Islet precursor cell (in vitro differentiated cells): ENCODE measurements at places on chromosomes 12 and 14.

DNA sequence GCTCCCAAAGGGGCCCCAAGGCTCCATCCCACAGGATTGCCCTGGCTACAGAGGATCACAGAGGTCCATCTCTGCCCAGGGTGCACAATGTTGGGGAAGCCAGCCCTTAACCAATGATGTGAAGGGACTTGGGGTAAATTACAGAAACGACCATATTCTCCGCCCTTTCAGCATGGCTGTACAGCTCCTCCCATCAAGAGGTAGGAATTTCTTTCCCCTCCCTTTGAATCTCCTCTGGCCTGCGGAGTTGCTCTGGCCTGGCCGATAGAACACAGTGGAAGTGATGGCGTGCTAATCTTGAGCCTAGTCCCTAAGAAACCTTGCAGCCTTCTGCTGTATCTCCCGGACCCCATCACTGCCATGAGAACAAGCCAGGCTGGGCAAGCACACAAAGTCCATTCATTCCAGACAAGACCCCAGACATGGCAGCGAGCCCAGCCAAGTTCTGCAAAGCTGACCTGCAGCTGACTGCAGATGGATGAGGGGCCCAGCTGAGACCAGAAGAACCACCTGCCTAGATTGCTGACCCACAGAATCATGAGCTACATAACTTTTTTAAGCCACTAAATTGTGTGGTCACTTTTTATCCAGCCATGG lies 6.9 kb upstream of the IFI27 start:
- no peak for DNase-seq

- no peak for DNase-seq
These were observed 54.3 kb downstream of the TECPR2 start for GRCh38 chr14:102417001-102417431.

DNA sequence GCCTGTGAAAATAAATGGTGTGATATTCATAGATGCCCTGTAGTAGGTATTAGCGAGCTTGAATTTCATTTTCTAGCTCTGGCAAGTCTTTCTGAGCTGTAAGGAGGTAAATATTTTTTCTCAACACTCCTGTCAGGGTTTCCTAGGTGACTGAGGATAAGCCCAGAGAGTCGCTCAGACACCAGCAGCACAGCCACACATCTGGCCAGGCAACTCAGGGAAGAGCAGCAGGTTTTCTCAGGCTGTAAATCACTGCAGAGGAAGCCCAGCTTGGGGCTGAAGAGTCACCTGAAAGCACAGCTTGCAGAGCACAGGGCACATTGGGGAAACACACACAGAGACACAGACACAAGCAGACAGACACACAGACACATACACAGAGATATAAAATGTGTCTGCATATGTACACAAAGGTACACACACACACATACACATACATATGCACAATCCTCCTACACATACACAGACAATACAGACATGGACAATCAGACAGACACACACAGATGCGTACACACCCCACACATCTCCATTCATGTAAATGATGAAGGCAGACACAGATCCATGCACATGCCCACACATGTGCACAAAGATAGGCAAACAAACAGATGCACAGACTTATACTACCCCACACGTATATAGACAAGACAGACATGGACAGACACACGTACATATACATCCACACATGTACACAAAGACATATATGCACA lies 232.0 kb upstream of the TMTC1 start:
- peak; percentile 84 for DNase-seq

DNA sequence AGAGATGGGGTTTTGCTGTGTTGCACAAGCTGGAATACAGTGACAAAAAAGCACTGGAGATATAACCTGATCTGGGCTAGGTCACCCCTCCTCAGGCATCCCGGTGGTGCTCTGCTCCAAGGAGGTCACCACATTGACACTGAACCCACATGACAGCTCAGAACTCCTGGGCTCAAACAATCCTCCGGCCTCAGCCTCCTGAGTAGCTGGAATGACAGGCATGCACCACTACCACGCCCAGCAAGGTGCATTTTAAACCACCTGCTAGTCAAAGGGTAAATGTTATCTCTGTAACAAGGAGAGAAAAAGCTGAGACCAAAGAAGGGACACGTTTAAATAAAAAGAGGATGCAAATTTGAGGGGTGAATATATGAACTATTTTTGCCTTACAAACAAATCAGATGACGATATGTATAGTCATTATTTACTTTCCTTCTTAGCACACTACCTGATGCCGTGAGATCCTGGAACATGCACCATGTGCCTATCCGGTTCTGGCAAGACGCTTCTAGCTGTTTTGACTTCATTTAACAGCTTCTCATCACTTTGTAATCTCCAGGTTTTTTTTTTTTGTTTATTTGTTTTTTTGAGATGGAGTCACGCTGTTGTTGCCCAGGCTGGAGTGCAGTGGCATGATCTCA lies 135.1 kb downstream of the PPM1H start:
- peak; percentile 65 for DNase-seq

DNA sequence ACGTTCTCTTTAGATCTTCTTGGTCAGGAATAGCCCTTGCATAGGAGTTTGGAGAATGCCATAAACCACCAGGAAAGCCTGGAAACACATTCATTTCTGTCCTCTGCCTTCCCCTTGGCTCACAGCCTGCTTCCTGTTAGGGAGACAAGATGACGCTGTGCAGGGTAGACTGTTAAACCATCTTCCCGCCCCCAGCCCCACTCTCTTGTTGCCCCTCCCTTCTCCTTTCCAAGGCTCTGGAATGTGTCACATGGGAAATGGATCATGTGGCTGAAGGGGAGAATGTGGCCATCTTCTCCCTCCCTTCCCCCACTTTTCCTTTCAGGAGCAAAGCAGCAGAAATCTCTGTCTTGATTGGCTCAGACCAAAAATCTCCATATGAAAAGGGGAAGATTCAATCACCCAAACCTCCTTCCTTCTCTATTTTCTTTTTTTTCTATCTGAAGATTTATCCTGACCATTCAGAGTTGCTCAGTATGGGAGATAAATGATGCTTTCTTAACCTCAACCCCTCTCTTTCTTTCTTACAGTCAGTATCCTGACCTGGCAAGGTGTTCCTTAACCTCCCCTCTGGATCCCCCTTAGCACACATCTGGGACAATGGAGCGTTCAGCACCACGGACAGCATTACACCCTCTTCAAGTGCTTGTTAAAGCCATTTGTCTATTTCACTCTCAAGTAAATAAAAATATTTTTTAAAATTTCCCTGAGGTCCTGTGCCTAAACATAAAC lies 11.4 kb downstream of the GPR19 start:
- DNase-seq: peak; percentile 98

- DNase-seq: peak; percentile 73
These were observed 238.5 kb downstream of the SPTSSA start for GRCh38 chr14:34223373-34224148.

DNA sequence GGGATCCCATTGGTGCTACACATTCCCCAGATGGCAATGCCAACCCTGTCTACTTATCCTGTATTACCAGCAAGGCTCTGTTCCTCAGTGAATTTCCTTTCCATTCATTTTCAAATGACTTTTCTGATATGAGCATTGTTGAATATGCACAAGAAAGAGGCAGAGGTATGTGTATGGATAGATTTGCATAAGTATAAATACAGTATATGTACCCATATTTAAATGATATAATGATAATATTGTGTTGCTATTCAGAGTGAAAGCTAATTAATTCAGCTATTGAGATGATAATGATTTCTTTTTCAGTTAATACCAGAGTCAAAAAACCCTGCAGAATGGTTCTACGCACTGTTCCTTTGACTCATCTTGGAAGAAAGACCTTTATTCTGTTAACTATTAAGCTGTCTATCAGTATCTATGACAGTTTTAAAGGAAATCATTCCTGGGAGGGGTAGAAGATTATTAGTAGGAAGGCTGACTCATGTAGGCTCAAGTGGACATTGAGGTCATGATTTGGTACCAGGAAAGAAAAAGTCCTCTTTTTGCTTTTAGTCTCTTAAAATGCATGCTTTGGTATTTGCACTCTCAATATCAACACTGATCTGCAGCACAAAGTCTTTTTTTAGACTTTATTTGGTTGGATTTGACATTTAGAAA lies 44.9 kb upstream of the GAS2L3 start:
- no peak for DNase-seq

DNA sequence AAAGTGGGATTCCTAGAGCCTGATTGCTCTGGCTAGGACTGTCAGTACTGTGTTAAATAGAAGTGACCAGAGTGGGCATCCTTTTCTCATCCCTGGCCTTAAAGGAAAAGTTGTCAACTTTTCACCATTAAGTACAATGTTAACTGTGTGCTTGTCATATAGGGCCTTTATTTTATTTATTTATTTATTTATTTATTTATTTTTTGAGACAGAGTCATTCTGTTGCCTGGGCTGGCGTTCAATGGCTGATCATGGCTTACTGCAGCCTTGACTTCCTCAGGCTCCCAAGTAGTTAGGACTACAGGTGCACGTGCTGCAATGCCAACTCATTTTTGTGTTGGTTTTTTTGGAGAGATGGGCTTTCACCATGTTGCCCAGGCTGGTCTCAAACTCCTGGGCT lies 11.6 kb downstream of the SH2B3 start:
- DNase-seq: no peak

DNA sequence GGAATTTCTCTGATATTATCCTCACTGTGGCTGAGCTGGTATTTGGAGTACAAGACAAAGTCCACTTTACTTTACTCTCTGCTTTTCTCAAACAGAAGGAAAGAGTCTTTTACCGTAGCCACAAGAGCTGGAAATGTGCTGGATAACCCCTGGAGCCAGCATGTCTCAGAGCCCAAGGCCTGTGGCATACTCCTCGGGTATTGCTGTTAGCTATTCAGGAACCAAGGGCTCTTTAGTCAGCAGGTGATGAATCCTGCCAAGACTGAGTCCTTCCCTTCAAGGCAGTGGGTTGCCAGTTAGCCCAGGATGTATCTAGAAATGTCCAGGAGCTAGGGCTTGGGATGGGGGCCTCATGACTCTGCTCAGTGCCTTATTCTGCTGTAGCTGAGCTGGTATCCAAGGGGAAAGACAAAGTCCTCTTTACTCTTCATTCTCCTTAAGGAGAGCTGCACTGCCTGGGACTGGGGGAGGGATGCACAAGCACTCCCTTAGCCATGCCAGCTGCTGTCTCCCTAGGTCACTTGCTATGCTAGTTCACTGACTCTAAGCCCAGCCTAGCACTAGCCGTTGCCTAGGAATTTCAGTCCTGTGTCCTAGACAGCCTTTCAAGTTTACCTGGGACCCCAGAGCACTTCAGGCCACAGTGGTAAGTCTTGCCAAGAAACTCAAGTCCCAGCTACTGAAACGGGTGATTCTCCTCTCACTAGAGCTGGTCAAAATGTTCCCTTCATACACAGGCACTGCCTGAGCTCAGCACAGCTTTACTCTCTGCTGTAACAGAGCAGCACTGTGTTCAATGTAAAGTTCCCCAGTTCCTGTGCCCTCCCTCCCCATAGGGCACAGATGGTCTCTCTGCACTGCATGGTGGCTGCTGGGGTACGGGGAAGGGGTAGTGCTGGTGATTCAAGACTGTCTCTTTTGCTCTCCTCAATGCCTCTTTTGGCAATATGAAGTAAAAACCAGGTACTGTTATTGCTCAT lies 136.4 kb downstream of the SLC35F4 start:
- no peak for DNase-seq

DNA sequence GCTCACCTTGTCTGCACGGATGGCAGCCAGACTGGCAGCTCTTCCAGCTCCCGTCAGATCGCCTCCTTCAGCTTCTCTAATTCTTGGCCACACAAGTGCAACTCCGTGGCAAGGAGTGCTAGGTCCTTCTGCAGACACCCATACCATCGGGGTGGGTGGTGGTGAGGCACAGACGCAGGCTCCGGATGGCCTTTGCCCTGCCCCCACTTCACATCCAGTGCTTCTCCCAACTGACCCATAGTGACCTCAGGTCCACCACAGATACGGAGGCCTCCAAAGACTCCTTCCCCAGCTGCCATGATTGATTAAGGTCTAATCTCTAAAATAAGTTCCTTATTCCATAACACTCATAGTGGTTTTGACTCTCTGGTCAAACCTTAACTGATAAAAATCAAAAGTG lies 19.9 kb upstream of the CD27 start:
- DNase-seq: no peak

- DNase-seq: no peak
These were observed 16.7 kb upstream of the LYZ start for GRCh38 chr12:69331519-69331908.

GRCh38 chr14:34300882-34301734 lies 160.9 kb downstream of the SPTSSA start:
- no peak for DNase-seq

DNA sequence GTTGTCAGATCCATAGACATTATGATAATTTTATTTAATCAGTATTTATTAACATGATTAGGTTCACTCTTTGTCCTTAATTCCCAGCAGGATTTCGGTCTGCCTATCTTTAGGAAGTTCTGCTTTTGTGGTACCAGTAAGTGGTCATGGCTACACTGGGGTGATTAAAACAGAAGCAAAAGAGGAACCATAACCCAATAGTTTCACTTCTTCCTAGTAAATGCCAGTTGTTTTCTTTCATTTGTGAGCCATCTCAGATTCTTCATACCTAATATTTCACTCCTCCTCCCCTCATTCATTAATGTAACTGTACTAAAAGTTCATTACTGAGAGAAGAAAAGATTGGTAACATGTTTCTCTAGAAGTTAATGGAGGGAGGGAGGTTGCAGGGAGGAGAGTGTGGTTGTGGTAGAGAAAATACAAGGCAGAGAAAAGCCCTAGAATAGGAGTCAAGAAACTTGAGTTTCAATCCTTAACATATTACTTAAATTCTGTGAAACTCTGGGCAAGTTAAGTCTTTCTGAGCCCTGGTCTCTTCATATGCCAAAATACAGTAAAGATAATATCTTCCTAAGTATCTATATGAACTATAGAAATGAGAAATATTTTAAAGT lies 101.2 kb downstream of the PEBP1 start:
- no peak for DNase-seq
